ENCODE measurements at places on chromosomes 16 and 17.

- no peak for DNase-seq
Measured at GRCh38 chr17:36728030-36728991, 126.9 kb downstream of the MRM1 start.

- DNase-seq: no peak
Measured at GRCh38 chr16:55542459-55543082, 23.9 kb upstream of the CAPNS2 start.

- DNase-seq: no peak
Measured at GRCh38 chr16:72936408-72936807, 111.5 kb downstream of the ZFHX3 start.

DNA sequence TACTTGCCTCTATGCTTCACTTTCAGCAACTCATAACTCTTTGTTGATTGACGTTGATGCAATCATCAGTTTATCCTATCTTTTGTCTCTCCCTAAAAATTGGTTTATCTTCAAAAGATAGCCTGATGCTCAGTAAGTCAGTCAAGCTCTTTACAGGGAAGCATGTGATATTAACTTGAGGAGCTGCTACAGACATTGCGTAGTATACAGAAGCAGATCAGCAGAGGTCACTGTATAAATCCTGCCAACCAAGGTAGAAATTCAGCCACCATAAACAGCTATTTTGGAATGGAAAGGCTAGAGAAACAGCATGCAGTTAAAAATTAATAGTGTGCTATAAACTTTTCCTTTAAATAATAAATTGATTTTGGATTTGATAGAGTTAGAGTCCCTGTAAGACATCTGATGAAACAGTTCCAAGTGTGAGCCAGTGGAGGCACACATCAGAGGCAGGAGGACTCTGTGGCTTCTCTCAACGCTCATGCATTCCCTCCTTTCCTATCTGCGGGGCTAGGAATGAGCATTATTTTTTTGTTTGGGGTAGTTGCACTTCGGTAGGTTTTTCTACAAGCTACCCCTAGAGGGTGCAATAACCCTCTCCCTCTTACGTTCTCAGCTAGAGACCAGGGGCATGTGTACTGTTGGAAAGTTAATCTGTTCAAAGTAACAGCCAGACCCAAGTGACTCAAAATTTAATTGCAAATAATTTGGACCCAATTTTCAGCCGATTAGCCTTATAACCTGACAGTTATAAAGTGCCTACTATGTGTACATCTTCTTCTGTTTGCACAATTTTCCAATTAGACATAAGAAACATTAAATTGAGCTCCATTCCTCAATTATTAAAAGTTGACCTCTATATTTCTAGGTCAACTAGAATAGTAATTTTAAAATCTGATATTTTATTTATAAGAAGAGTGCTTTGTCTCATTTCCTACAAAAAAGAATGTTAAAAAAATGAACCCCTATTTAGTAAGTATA, 647.7 kb upstream of the SOX9 start:
- peak; percentile 45 for DNase-seq

DNA sequence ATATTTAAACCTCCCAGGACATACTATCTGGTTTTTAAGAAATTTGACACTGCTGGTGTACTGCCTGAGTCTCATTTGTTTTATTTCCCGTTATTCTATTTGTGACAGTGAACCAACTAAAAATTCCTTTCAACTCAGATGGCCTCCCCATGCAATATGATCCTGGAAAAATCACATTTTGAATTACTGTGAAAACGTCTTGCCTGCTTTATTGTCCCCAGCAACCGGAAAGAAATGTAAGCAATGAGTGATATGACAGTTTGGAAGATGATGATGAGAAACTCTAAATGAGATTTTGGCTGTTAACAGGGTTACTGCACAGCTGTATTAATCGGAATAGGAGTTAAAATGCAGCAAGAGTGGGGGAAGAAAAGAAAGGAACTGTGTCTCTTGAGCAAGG, 590.7 kb upstream of the CDH5 start:
- DNase-seq: no peak

DNA sequence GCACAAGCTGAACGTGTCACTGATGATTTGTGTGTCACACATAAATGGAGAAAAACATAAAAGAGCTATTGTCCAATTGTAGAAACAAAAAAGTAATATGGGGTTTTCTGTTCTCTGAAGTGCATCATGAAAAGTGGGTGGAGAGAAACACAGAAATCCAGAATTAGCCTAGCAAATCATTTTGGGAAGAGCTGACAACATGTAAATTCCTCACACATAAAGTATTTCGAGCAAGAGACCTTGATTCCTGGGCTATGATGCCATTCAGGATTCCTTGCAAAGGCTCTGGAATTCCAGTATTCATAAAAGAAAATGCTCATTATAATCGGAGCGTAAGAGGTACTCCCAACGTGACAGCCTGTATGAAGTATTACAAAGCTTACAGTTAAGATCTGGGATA, 1.1 kb downstream of the DCUN1D3 start:
- no peak for DNase-seq

GRCh38 chr16:583815-584591, 5.9 kb upstream of the RAB40C start:
- no peak for DNase-seq
